ENCODE measurements at places on chromosomes 1 and 21.

DNA sequence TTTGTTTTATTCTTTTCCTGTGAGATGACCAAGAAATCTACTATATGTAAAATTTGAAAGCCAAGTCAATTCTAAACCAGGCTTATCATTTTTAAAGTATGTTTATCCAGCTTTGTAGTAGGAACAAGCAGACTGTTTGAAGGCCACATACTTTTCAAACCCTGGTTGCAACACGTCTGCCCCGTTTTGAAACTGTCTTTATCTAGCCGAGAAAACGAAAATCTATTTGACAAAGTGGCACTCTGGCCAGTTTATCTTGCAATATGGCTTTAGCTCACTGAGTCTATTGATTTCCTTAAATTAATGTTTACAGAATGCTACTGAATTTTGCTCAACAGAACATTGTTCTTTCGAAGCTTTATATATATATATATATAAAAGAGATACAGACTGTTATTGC lies 39.7 kb downstream of the PROX1 start:
- no peak for DNase-seq

DNA sequence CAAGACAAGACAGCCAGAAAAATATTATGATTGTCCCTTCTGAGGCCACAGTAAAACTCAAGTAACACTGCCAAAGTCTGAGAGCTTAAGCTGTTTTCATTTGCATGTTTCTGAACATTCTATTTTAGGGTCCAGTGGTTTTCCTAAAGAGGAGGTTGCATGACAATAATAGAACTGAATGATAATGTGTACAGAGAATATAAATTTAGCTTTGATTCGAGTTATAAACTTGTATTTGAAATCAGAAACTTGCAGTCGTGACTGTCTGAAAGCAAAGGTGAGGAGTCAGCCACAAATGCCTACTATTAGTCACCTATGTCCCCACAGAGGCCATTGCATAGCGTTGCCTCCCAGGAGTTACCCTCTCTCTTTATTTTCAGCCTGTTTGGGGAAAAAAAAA lies 363.1 kb upstream of the ADGRL2 start:
- no peak for DNase-seq

GRCh38 chr1:20684651-20685050 lies 23.5 kb upstream of the DDOST start:
- DNase-seq: no peak

DNA sequence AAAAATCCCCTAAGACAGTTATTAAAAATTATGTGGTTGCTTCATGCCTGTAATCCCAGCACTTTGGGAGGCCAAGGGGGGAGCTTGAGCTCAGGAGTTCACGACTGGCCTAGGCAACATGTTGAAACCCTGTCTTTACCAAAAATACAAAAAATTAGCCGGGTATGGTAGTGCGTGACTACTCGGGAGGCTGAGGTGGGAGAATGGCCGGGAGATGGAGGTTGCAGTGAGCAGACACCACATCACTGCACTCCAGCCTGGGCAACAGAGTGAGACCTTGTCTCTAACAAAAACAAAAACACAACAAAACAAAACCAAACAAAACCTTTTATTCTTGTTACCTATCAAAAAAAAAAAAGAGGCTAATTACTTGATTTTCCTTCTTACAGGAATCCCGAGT lies 2.1 kb downstream of the ELK4 start:
- DNase-seq: no peak

GRCh38 chr1:89896105-89896942 lies 75.5 kb downstream of the LRRC8D start:
- DNase-seq: no peak

- no peak for DNase-seq
Observed at GRCh38 chr1:20589331-20590278, 708 bp downstream of the CDA start.

DNA sequence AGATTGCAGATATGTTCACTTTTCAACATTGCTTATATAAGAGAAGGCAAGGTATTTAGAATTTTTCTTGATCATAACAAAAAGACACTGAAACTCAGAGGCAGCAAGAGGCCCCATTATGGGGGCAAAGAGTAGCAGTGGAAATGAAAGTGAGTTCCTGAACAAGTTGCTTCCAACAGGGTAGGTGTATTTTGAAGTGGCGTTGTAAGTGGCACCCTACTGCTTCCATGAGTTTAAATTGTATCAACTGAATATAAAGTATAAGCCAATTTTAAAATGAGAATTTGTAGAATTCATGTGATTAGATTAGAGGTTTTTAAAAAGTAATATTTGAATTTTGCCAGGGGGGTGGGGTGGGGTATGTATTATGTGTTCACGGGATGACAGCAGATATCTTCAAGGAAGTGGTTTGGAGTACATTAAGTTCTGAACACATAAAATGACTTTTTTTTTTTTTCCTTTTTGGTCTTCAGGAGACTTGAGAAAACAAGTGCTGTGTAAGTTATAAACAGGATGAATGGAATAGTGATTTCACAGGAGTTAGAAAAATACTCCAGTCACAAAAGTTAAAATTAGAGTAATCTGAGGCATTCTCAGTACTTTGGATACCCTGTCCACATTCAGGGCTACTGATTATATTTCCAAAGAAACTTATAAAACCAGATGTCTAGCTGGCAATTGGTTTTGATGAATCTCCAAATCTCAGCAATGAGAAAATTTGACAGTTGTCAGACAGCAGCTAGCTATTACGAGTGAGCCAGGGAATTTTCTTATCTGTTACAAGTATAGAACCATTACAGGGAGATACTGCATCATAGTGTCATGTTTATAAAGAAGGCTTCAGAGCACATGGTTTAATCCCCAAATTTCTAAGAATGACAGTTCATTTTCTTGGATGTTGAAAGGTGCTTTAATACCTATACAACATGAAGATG lies 182.0 kb downstream of the ST6GALNAC3 start:
- DNase-seq: no peak

- no peak for DNase-seq
Observed at GRCh38 chr1:154225370-154225769, 4.6 kb downstream of the UBAP2L start.

- no peak for DNase-seq
Observed at GRCh38 chr21:35142036-35142815, 93.1 kb upstream of the RUNX1 start.

DNA sequence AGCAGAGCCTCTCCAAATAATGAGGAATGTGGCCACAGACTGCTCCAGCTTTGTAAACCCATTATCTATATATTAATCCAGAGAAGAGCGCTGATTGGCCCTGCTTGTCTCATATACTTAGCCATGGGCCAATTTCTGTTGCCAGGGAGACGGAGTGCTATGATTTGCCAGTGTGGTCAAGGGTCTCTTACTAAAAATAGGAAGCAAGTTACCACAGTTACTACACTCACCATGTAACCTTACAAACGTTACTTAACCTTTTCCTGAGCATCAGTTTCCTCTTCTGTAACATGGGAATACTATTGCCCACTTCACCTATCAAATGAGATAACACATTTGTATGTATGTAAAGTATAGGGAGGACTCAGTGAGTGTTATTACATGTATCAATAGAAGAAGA lies 7.7 kb upstream of the S100A2 start:
- no peak for DNase-seq
